ENCODE measurements at places on chromosomes 3 and 15. TPM values are rescaled to one million over a fixed set of nuclear protein-coding genes. Genes with fewer than 3 reads are reported as not detected.

Gene TMEM44
- 3.3 TPM for total RNA-seq

Gene LTF
- total RNA-seq, result not detected

Gene GPR176
- 0.12 TPM for total RNA-seq

Gene LEO1
- 18.3 TPM for total RNA-seq

Gene ZNF662
- total RNA-seq, result 0.64 TPM

Gene GDPGP1
- total RNA-seq, result 6.2 TPM

Gene ROPN1
- total RNA-seq, result not detected

Gene C2CD4A
- total RNA-seq, result not detected

Gene MESP2
- 0.40 TPM for total RNA-seq

Gene DNASE1L3
- total RNA-seq, result 7.2 TPM

GRCh38 chr3:109927161-109927560, 589.8 kb upstream of the DPPA4 start:
- DNase-seq, result no peak

- DNase-seq, result no peak
These were observed 80.7 kb upstream of the DLG1 start for GRCh38 chr3:197378985-197379718.

- DNase-seq, result peak; percentile 9
These were observed 1177.4 kb upstream of the GBE1 start for GRCh38 chr3:82938821-82939328.

DNA sequence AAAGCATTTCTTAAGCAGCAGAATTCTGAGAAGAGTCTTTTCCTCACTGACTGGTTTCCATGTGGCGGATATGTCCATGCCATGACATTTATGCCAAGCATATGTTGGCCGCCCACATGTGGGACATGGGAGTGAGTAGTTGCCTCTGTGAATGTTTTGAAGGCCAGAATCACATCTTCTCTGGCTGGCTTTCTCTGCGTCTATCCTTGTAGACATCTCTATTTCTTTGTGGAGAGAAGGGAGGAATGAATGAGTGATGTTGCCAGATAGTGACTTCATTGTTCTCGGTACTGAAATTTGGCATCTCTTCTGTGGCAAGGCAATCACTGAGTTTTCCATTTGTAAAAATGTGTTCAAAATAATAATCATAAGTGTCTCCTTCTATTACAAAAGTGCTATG, 316.0 kb downstream of the CLSTN2 start:
- DNase-seq, result no peak

GRCh38 chr3:113193288-113193687, 18.1 kb upstream of the BOC start:
- no peak for DNase-seq

DNA sequence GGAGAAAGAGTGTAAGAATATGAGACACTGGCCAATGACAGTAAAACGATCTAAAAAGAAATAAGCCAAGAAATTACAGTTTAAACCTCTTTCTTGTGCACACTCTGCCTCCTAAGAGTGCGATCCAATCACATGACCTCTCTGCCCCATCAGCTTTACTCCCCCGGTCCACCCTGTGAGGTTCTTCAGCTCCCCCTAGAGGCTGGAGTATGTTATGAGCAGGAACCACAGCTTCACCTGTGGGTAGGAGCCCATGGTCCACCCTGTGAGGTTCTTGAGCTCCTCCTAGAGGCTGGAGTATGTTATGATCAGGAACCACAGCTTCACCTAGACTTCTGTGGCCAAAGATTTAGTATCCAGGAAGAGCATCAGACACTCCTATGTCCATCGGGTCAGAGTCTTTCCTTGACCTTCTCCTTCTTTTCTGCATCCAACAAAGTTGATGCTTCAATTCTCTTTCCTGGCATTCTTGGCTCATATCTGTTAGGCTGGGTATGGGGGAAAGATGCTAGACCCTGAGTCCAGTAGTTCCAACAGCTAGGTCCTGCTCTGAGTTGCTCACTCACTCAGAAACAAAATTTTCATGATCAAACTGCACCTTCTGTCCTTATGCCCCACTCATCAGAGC, 164.0 kb downstream of the MINAR1 start:
- DNase-seq, result no peak

GRCh38 chr3:46671541-46672348, 21.7 kb downstream of the ALS2CL start:
- DNase-seq, result no peak

DNA sequence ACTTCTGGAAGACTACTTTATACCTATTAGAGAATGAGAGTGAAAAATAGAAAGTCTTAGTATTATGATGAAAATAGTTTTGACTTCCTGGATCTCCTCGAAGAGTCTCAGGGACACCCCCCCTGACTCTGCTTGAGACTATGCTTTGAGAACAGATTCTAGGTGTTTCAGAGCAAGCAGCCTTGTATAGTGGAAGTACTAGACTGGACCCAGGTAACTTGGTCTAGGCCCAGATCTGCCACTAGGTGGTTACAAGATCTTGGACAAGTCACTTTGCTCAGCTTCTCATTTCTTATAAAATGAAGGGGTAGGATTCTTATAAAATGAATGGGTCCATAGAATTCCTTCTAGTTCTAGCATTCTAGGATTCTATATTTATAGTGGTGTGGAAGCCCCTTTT, 9.1 kb downstream of the ABHD5 start:
- no peak for DNase-seq

- DNase-seq, result no peak
These were observed 31.9 kb upstream of the RTP4 start for GRCh38 chr3:187336322-187336721.

- no peak for DNase-seq
These were observed 80.6 kb downstream of the ULK4 start for GRCh38 chr3:41881233-41881821.

DNA sequence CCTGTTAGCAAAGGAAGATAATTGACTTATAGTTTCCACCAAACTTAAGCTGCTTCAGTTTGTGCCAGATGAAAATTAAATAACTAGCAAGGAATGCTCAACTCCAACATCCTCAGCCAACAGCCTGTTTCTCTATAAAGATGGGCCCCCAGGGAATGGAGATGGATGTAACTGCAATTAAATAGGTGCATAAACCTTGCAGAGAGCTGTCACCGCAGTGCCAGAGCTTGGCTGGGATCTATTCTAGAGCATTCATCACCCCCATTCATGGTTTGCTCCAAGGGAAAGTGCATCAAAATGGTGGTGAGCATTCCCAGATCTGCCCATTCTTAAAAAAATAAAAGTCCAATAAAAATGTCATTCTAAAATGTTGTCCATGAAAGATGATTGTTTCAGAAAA, 19.7 kb upstream of the RORA start:
- DNase-seq, result no peak

DNA sequence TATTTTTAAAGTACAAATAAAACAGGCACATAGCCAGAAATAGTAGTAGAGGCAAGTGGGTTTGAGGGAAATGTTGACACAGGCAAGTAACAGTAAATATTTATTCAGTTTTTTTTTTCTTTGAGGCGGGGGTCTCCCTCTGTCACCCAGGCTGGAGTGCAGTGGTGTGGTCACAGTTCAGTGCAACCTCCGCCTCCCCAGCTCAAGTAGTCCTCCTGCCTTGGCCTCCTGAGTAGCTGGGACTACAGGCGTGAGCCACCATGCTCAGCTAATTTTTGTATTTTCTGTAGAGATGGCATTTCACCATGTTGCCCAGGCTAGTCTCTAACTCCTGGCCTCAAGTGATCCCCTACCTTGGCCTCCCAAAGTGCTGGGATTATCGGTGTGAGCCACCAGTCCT, 43.5 kb downstream of the PHLDB2 start:
- DNase-seq, result no peak

- no peak for DNase-seq
These were observed 8.1 kb upstream of the SRPRB start for GRCh38 chr3:133797396-133798105.

DNA sequence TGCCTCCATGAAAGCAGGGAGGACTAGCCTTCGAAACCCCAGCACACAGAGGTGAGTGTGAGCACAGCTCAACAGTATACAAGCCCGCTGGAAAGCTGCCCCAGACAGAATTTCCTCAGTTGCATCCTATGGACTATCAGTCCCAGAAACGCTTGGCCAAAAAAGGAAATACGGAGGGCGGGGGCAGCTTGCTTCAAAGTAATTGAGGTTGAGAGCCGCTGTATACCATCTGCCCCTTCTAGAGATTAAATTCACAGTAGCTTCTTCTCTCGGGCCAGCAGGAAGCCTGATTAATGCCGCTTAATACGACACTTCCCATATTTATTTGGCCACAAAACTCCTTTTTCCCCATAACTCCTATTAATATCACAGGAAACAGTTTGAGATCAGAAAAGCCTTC, 88.7 kb downstream of the LIPC start:
- no peak for DNase-seq

- DNase-seq, result no peak
These were observed 562.8 kb downstream of the NR2F2 start for GRCh38 chr15:96893159-96893906.

DNA sequence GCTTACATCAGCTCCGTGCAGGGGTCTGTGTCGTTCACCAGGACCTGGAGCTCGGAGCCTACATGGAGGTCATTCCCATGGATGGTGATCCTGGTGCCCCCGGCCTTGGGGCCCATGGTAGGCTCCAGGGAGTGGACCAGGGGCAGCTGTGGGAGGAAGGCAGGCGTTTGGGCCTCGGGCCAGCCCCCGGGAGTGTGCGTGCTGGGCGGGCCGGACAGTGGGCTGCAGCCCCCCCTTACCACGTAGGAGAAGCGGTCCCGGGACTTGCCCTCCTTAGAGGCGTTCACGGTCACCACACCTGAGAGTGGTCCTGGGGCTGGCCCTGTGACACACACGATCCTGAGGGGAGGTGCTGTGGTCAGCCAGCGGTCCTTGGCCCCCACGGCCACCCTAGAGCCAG, 29.6 kb downstream of the H1-8 start:
- no peak for DNase-seq

GRCh38 chr15:38671675-38672254, 107.2 kb upstream of the RASGRP1 start:
- peak; percentile 22 for DNase-seq

- no peak for DNase-seq
These were observed 41.7 kb downstream of the FRMD5 start for GRCh38 chr15:44153352-44153751.

GRCh38 chr15:75542386-75542797, 36.7 kb downstream of the PTPN9 start:
- no peak for DNase-seq

- no peak for DNase-seq
These were observed 36.7 kb downstream of the SLC9A9 start for GRCh38 chr3:143811602-143812001.

DNA sequence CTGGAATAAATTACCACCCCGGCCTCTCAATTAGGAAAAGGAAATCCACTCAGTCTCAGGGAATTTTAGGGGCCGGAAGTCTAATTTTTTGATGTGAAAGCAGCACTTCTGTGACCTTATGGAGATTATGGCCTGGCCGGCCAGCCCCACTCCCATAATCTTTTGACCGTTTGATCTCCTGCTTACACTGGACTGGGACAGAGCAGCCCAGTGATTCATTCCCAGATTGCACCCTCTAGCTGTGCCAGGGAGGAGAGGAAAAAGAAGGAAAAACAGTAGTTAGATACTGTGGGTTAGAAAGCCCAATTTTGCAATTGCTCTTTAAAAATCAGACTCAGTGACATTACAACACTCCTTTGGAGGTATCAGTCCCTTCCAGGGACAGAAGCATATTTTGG, 32.4 kb downstream of the GJD2 start:
- DNase-seq, result no peak

DNA sequence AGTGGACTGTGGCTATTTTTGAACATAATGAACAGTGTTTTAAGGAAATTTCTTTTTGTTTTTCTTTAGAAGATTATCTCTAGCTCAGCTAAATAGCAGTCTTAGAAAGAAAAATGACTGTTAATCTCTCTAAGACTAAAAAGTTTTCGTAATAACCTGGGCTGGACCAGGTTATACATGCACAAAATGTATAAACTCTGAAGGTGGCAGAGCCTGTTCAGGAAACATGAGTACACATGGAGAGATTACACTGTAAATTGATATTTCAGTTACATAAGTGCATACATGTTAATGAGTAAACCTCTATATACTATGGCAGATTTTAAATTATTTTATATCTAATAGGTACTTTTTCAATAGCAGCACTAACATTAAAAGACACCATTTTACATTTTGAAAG, 258.2 kb upstream of the CFAP20DC start:
- DNase-seq, result no peak

GRCh38 chr3:52423173-52423572, 21.7 kb downstream of the SEMA3G start:
- DNase-seq, result no peak

DNA sequence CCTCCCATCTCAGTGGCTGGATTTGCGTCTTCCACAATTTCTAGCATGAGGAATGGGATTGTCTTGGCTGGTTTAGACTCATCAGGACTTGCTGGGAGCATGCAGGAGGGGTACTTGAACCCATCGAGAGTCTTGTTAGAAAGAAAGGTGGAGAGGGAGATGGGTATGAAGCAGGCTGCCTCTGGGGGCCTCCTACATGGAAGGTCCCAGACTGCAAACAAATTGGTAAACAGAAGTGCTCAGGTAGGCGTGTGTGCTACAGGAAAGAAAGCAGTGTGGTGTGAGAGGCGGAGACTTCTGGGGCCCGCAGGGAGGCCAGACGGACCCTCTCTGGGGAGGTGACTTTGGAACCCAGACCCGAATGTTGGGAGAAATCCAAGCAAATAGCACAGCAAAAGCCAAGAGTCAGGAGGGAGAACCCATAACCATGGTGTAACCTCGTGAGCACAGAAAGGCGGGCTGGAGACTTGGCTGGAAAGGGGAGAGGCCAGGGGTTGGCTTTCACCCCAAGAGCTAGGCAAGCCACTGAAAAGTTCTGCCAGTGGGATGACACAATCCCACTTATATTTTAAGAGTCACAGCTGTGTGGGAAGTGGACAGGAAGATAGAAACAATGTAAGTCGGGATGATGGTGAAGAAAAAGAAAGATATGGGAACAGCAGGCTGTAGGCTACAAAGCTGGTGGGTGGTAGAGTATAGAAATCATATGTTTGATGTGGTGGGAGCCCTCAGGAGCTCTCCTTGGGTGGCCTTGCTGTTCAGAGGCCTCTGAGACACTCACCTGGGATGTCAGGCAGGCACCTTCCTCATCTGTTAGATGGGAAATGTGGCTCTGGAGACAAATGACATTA, 130.1 kb upstream of the PRR20G start:
- no peak for DNase-seq

- no peak for DNase-seq
These were observed 318.2 kb upstream of the KCNH8 start for GRCh38 chr3:18830087-18830486.

DNA sequence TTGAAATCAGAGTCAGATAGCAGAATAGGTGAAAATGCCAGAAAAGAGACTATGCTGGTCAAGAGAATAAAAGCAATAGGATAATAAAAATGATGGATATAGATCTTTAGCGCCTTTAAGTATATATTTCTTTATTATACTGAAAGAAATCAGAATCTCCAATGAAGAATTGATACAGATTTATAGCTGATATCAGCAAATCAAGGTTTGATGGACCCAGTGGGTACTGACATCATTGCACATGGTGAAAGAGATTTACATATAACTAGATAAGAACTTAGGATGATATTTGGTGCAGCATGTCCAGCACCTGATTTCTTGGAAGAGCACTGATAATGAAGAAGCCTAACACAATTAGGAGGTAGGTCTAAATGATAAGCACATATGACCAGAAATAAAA, 18.2 kb downstream of the CADM2 start:
- no peak for DNase-seq

GRCh38 chr15:37015035-37015434, 85.3 kb downstream of the MEIS2 start:
- DNase-seq, result no peak

Measured in activated B cell treated with CpG ODN at 0.5 μM for 24 hours (primary cell).